Activated B cell treated with CpG ODN at 0.5 μM for 24 hours (primary cell): ENCODE measurements at places on chromosomes 13 and 19. TPM values are rescaled to one million over a fixed set of nuclear protein-coding genes. Genes with fewer than 3 reads are reported as not detected.
A peak's percentile ranks its signal among the peaks of the same experiment; 100 is the strongest.

- H3K4me1 ChIP-seq, result peaks cover 35% of the 10 kb centered on the region
- H3K27me3 ChIP-seq, result no peaks in the 10 kb centered on the region
- peak overlapping the region; percentile 89 for H3K4me3 ChIP-seq
- DNase-seq, result peak; percentile 60
These were observed 2.3 kb downstream of the MIDN start for GRCh38 chr19:1250437-1251260.

DNA sequence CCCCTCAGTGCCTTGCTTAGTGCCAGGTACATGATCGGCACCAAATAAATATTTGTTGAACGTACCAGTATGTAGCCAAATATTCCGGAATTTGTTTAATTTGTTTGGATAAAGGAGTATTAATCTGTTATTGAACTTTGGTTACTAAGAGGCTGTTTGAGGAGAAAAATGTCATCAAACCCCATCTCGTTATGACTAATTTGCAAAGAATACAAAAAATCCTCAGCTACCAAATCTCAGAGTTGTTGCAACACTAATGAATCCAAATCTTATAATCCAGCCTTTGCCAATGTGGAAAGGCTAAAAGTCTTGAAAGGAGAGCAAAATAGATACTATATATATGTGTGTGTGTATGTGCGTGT lies 79.5 kb downstream of the KLF5 start:
- no peak for DNase-seq
- no peak overlapping the region for H3K4me3 ChIP-seq
- H3K36me3 ChIP-seq, result no peaks in the 10 kb centered on the region

GRCh38 chr13:44132710-44133109 lies 240.9 kb upstream of the SERP2 start:
- no peak overlapping the region for H3K27ac ChIP-seq
- H3K4me1 ChIP-seq, result no peaks in the 10 kb centered on the region
- no peak overlapping the region for H3K4me3 ChIP-seq
- H3K36me3 ChIP-seq, result no peaks in the 10 kb centered on the region
- peaks cover 14% of the 10 kb centered on the region for H3K27me3 ChIP-seq
- no peak for DNase-seq

GRCh38 chr19:38425222-38425809 lies 703 bp downstream of the RASGRP4 start:
- H3K36me3 ChIP-seq, result no peaks in the 10 kb centered on the region
- peak overlapping the region; percentile 74 for H3K4me3 ChIP-seq
- no peak overlapping the region for H3K27ac ChIP-seq
- H3K4me1 ChIP-seq, result peaks cover 39% of the 10 kb centered on the region
- no peak for DNase-seq

The RNF17 gene
- total RNA-seq, result not detected in 2 replicates

The EDDM13 gene
- not detected in 2 replicates for total RNA-seq
